ENCODE measurements at places on chromosomes 7 and 10.

DNA sequence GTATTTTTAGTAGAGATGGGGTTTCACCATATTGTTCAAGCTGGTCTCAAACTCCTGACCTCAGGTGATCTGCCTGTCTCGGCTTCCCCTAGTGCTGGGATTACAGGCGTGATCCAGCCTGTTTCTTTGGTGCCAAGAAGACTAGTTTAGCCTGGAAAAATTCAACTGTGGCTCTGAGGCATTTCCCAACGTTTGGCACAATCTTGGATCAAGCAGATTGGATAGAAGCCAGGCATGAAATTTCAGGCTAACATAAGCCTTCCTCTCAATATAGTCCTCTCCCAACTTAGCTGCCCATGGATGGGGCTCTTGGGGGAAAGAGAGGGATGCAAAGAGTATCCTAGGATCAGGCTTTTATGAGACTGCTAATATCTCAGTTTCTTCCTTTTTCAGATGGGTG, 53.8 kb downstream of the APBB1IP start:
- no peak for DNase-seq

GRCh38 chr10:117518246-117518645, 24.3 kb upstream of the EMX2 start:
- DNase-seq = no peak

GRCh38 chr7:151696721-151697514, 177.2 kb upstream of the RHEB start:
- peak; percentile 99 for DNase-seq

DNA sequence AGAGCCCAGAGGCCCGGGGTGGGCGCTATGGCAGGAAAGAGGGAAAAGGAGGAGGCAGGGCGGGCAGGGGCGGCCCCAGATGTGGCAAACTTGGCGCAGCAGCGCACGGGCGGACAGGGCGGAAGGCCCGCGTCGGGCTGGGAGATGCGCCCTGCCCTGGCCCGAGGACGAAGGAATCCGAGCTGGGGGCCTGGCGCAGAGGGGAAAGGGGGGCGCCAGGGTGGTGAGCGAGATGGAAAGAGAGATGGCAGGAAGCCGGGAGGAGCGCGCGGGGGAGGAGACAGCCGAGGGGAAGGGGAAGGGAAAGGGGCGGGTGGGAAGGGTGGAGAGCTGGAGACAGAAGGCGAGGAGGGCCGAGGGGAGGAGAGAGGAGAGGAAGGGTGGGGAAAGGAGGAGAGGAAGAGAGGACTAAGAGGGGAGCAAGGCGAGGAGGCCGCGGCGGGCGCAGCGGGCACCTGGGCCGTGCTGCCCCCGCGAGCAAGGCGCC, at the start of gene MARVELD1:
TSS of gene MARVELD1 (plus strand) at position 392 of the 487 bp plus-strand sequence. CDS start 147 bp downstream, outside the sequence.
- peak; percentile 6 for DNase-seq

GRCh38 chr7:47493976-47494911, 87.7 kb downstream of the TNS3 start:
- no peak for DNase-seq

DNA sequence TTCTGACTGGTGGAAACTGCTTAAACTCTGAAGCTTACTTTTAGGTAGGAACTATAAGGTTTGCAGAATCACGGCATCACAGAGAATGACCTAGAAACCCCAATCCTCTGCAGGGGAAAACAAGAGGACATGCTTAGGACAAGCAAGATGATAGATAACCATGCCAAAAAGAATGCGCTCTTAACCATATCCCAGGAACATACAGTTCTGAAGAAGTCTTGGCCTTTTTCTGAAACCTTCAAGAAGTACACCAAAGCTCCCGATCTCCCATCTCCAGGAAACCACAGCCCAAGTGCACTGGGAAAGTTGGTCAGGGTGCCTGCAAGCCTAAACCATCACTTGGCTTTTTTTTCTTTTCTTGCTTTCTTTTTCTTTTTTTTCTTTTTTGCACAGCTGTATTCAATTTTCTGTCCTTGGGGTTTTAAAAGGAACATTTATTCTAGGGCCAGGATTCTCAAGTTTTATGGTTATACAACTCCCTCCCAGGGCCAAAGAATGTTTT, 12.2 kb upstream of the SVIL start:
- no peak for DNase-seq

GRCh38 chr10:102422545-102423129, 2.0 kb downstream of the FBXL15 start:
- DNase-seq = peak; percentile 49

Measured in NCI-H2081 (cell line).